Activated CD8-positive, alpha-beta memory T cell treated with anti-CD3 and anti-CD28 coated beads for 24 hours (primary cell): ENCODE measurements at places on chromosomes 16 and 17.

DNA sequence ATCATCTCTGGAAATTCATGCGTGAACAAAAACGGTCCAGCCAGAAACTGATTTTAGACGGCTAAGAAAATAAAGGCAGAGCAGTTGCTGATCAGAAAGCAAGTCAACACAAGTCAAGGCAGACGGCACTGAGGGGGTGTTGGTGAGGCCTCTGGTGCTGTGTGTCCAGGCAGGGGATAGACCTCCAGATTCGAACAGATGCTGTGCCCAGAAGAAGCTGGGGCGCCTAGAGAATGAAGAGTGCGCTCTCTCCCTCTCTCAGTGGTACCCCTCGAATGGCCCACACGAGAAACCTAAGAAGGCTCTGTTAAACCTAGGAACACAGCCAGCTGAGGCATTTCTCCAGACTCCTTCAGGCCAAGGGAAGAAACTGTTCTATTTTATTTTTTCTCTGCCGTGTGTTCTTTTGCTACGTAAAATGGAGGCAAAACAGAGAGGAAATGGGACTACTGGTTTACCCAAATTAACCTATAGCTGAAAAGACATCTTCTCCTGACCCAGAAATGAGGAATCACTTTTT is 178.3 kb downstream of the PMP22 start:
- no peak for DNase-seq

DNA sequence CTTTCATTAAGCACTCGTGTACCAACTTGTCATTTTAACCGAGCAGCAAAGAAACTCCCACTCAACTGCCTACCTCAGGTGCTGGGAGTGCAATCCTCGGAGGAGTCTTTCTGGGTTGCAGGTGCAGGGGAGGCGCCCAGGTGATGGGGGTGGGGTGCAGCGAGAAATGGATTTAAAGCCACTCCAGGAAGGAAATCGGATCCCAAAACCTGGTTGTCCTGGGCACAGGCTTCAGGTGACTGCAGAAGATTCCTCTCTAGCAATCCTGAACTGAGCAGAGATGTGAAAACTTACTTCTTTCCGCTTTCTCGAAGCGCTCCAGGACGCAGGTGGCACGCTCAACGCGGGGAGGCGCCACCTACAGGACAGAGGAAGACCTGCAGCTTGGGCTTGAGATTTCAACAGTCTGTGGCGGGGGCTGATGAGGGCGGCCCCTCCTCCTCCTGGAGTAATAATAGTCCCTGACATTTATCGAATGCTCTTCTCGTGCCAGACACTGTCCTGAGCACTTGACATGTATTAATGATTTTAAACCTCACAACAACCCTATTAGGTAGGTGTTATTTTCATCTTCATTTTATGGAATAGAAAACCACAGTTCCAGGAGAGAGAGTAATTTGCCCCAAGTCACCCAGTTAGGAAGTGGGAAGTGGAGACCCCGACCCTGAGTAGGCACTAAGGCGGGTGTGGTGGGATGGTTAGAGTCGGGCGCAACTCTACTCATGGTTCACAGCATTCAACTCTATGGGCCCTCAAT is 27.2 kb upstream of the SKAP1 start:
- peak; percentile 88 for DNase-seq

DNA sequence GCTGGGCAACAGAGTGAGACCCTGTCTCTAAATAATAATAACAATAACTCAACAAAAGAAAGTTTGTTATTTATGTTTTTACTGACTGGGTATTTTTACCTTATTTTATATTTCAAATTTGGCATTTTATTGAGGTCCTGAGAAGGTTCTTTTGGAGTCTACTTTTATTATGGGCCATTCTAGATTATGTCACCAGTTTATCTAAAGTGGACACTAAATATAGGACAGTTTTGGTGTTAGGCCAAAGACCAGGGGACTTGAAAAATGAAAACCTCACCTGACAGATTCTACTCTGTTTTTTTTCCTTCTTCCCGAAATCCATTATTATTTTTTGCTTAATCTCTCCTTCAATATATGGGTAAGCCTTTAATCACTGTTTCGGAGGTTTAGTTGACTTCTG is 8.1 kb downstream of the FTO start:
- no peak for DNase-seq

DNA sequence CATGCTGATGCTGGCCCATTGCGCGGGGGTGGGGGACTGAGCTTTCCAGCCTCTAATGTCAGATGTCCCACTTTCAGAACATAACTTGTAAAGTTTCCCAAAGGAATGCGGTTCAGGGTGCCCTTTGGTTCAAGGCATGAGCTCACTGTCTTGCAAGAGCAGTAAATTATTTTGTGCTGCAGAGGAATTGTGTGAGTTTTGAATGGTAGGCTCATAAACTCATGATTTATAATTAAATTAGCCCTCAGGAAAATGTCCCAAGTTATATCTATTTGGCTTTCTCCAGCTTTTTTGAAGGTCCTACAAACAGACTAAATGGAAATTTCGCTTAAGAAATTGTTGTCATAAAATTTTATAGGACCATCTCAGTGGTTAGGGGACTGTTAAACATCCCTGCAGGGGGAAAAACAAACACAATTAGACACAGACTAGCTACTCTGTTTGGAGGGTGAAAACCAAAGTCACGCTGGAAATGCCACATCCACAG is 321.8 kb downstream of the HS3ST3B1 start:
- DNase-seq, result no peak

- DNase-seq, result no peak
These were observed 14.4 kb downstream of the SYCE1L start for GRCh38 chr16:77213542-77214106.

- no peak for DNase-seq
These were observed 6.7 kb downstream of the RPUSD1 start for GRCh38 chr16:781346-782010.

DNA sequence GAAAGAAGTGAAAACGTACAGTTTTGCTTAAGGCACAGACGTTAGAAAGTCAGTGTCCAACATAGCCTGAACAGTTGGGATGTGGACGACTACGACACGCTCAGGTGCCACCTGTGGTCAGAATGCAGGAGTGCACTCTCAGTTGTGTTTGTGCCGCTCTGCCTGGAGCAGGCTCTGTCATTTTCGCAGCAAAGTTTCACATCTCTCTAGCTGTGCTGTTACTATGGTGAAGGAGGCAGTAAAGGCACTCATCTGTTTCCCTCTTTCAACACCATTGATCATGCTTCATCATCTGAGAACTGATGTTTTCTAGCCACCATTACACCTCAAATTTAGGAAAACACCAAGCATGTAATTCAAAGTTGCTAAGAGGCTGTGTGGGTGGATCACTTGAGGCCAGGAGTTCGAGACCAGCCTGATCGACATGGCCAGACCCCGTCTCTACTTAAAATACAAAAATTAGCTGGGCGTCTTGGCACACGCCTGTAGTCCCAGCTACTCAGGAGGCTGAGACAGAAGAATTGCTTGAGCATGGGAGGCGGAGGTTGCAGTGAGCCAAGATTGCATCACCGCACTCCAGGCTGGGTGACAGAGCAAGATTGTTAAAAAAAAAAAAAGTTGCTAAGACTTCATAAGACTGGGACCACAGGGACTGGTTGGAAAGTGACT is 44.9 kb upstream of the DNAJA2 start:
- DNase-seq, result no peak

GRCh38 chr17:79213305-79213704 is 138.7 kb downstream of the ENGASE start:
- no peak for DNase-seq

GRCh38 chr17:65324611-65325342 is 187.6 kb downstream of the RGS9 start:
- no peak for DNase-seq

- DNase-seq, result no peak
These were observed 187.9 kb downstream of the CNTNAP4 start for GRCh38 chr16:76464955-76465620.

- DNase-seq, result no peak
These were observed 3.4 kb upstream of the ENGASE start for GRCh38 chr17:79071161-79071740.

DNA sequence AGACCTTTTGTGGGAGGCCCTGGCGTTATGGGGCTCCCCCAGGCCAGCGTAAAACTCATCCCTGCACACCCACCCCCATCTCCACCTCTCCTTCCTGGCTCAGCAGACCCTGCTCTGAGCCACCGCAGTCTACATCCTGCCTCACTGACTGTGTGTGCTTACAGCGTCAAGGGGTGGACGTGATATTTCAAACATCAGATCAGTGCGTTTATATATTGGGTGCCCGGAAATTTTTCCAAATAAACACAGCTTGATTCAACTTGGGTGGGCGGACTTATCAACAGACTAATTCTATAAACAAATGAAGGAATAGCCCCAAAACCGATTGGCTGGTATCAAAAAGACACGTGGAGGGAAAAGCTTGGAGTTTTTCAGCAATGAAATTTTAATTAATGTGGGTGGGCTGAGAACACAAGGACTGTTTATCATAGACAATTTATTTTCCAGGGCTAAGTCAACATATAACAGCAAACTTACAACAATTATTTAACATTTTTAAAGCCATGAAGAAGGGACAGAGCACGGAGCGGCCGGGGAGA is at the start of gene FOXL1:
Gene FOXL1, plus strand, starts transcription at position 489 of the 539 bp plus-strand sequence. CDS start 175 bp downstream, outside the sequence.
- no peak for DNase-seq

GRCh38 chr17:15349119-15349518 is 7.7 kb upstream of the TEKT3 start:
- no peak for DNase-seq

GRCh38 chr17:74079537-74080300 is 123.8 kb upstream of the RPL38 start:
- no peak for DNase-seq

DNA sequence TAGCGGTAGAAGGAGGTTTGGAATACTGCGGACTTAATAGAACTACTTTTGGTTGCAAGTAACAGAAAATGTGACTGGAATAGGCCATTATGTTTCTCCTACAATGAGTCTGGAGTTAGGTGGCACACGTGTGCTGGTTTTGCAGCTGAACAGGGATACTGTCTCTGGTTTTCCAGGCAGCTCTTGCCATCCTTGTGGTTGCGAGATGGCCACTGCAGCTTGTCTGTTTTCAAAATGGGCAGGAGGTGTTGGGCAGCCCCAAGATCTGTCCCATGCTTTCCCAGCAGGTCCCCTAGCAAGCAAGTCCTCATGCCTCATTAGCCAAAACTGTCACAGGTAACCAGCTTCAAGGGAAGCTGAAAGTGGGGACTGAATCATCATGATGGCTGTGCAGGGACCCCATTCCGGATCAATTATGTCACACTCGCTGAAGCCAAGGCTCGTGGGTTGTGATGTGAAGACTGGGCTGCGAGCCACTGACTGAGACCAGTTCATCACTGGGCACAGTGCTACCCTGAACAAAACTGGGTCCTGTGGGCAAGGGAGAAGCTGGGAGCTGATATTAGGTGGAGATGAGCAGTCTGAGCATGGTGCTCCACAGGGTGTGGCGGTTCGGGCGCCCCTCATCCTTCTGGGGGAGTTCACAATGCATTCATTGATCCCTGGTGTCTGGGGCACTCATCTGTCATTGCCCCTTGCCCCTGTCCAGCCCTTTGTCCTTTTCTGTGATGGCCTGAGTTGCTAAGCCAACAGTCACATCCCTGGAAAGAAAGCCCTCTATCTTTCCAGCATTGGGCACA is 82.1 kb downstream of the KSR1 start:
- no peak for DNase-seq

DNA sequence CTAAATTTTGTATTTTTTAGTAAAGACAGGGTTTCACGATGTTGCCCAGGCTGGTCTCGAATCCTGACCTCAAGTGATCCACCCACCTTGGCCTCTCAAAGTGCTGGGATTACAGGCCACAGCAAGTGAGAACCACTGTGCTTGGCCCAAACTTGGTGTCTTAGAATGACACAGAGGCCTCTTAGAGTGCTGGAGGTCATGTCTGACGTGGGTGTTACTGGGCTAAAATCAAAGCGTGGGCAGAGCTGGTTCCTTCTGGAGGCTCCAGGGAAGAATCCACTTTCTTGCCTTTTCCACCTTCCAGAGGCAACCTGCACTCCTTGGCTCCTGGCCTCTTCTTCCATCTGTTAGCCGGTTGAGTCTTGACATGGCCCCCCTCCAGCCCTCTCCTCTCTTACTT is 53.8 kb downstream of the IRF8 start:
- DNase-seq, result no peak

- DNase-seq, result no peak
These were observed 23.7 kb downstream of the ALOX15 start for GRCh38 chr17:4617590-4618351.

- DNase-seq, result no peak
These were observed 161.4 kb upstream of the RPL38 start for GRCh38 chr17:74041869-74042640.

- peak; percentile 50 for DNase-seq
These were observed 48.0 kb upstream of the METRNL start for GRCh38 chr17:83031321-83031945.

DNA sequence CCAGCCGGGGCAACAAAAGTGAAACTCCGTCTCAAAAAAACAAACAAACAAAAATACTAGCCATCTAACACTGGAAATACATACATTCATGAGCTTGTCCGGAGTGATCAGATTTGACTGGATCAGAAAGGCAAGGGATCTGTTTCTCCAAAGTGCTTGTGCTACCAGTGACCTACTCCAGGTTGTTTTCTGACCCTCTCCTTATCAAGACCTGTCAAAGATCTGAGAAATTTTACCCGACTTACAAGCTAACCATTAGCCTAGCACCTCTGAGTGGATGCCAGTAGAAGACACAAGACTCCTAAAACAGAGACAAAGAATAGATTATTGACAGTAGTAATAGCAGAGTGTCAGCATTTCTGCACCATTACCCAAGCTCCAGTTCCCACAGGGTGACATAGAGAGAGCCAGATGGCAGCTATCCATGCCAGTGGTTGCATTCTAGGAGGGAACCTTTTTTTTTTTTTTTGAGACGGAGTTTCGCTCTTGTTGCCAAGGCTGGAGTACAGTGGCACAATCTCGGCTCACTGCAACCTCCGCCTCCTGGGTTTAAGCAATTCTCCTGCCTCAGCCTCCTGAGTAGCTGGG is 9.8 kb downstream of the ASPA start:
- no peak for DNase-seq

DNA sequence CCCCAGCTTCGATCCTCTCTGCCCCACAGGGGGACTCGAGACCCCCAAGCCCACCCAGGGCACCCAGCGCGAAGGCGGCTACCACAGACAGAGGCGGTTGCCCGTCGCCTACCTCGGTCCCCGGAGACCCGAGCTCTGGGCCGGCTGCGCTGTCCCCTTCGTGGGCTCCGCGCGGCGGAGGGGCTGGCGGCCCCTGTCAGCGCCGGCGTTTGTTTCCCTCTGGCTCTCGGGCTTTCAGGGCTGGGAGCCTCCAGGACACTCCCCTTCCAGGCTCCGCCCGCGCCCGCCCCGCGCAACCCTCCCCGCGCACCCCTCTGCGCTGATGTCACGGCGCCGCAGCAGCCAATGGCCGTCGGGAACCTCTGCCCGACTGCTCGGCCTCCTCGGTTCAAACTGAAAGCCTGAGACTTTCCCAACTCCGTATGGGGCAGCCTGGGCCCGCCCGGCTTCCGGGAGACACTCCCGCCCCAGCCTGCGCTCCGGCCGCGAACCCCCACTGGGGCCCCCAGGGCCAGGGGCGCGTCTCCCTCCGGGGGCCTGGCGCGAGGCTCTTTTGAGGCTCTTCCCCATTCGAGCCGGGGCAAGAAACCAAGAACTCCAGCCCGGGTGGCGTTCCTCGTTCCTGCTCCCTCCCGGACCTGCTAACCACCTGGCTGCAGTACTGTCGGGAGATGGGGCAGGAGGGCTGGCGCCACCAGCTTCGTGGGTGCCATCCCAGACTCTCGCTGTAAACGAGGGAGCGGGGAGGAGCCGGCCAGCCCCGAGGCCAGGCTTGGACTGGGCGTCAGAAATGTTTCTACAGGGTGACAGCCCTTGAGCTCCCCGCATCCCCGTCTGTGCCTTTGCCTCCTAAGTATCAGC is at the start of gene CDC42EP4:
Gene CDC42EP4, minus strand, starts transcription at position 221 of the 861 bp plus-strand sequence. CDS start 25,501 bp downstream, outside the sequence.
- DNase-seq, result peak; percentile 91

- DNase-seq, result no peak
These were observed 9.0 kb downstream of the PIK3R5 start for GRCh38 chr17:8956465-8956902.
